Fibroblast of skin of scalp (primary cell): ENCODE measurements at places on chromosomes 1 and 21.
A peak's percentile ranks its signal among the peaks of the same experiment; 100 is the strongest.

- peak; percentile 18 for DNase-seq
These were observed 40.2 kb downstream of the GFI1 start for GRCh38 chr1:92446546-92446945.

DNA sequence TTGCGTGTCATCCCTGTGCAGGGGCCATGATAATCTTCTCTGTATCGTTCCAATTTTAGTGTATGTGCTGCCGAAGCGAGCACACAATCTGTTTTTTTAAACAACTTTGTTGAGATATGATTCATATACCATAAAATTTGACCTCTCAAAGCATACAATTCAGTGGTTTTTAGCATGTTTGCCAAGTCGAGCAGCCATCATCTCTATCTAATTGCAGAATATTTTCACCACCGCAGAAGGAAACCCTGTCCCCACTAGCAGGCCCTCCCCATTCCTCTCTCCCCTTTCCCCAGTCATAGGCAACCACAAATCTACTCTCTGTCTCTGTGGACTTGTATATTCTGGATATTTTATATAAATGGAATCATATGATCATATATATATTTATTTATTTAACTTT, 78.7 kb upstream of the TINAGL1 start:
- DNase-seq = peak; percentile 85

- DNase-seq = no peak
These were observed at the start of gene CD53 for GRCh38 chr1:110872745-110873720. Gene CD53, plus strand, starts transcription at chr1:110873148. Its CDS starts 18,261 bp downstream, at chr1:110891409.

DNA sequence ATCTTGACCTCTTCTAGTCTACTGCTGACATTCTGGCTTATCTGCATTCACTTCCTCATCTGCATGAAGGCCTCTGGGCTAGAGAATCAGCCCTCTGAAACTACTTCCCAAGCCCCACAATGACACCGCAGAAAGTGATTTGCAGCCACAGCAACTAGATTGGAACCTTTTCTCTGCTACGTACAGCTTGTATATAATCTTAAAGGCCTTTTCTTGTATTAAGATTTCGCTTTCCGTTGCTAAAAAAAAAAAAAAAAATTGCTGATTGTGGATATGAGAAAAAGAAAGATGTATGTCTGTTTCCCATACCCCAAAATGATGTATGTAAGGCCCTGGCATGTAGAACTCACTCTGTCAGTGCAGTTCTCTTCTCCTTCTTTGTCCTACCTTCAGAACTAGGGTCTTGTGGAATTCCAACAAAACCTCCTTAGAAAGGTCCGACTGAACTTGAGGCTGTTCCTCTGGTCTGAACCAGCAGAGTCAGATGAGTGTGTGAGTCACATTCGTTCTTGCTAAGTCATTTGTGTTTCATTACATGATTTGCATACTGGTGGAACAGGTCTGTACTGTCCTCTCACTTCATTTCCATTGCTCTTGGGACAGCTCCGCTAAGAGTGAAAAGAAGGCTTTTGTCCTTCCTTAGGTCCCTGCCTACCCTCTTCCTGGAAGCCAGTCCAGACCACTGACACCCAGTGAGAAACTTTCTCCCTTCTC, 62.7 kb downstream of the PLPP3 start:
- DNase-seq = peak; percentile 24

DNA sequence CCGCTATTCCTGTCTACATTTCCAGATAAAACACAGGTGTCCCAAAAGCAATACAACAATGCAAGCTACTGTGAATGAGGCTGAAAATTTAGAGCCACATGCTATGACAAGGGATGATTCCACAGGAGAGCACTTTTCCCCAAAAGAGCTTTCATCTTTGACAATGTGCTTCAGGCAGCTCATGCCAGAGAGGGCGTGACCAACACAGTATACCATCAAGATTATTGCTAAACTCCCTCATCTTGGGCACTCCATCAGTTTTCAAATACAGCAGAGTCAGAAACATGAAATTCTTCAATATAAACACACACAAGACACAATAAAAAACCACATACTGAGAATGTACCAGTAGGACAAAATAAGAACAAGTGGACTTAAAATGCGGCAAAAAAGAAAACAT, 6.7 kb downstream of the GON4L start:
- DNase-seq = no peak

DNA sequence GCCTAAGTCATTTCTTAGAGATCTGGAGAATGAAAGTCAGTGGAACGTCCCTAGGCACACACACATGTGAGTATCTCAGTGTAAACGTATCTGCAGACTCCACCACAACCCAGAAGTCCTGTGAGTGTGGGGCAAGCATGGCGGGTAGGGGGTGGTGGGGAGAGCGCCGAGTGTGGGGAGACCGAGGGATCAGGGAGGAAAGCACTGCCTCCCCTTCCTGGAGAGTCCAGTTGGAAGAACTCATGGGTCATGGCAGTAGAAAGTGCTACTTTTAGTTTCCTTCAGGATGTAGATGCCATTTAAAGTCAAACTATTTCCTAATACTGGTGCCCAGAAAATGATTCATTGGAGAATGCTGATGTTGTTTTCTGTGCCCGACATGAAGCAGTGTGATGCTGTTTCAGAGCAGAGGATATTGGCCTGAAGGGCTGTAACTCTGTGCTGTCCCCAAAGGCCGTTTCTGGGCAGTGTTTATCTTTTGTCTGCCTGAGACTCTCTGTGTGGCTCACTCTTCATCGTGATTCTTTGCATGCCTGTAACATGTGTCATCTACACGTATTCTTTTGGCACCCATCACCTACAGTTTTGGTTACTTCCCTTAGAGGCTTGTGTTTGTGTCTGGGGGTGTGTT, 45.7 kb upstream of the TSPAN2 start:
- DNase-seq = peak; percentile 96

DNA sequence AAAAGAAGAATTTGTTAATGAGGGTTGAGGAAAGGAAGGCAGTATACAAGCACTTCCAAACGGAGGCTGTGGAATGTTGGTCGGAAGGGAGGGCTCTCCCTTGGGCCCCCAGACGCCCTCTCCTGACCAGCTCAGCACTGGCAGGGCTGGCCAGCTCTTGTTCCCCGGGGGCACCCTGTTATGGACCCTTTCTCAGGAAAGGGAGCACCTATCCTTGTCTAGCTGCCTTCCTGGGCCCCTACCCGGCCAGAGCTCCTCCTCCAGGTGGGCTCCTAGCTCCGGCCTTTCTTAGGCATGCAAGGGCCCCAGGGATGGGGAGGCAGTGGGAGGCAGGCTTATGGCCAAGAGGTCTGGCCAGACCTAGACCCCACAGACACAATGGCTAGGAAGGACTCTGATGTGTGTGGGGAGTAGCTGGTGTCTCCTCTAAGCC, 926 bp downstream of the BLACAT1 start:
- no peak for DNase-seq

DNA sequence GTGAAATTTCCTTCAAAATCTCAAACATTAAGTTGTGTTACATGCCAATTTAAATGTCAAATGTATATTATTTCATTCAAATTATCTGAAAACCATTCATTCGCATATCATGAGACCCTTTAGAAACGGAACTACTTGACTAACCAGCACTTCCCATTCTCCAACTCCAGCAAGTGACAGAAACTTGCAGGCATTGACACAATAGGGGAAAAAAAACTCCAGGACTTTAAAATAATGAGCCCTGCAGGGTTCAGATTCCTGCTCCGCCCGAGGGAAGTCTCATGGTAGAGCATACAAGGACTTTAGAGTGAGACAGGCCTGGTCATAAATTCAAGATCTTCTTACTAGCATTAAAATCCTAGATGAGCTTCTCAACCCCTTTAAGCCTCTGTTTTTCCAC, 138.9 kb downstream of the NR5A2 start:
- DNase-seq = no peak

GRCh38 chr1:179300112-179300511, 6.5 kb downstream of the SOAT1 start:
- no peak for DNase-seq

GRCh38 chr1:179127163-179127895, 45.5 kb downstream of the TOR3A start:
- DNase-seq = peak; percentile 66

DNA sequence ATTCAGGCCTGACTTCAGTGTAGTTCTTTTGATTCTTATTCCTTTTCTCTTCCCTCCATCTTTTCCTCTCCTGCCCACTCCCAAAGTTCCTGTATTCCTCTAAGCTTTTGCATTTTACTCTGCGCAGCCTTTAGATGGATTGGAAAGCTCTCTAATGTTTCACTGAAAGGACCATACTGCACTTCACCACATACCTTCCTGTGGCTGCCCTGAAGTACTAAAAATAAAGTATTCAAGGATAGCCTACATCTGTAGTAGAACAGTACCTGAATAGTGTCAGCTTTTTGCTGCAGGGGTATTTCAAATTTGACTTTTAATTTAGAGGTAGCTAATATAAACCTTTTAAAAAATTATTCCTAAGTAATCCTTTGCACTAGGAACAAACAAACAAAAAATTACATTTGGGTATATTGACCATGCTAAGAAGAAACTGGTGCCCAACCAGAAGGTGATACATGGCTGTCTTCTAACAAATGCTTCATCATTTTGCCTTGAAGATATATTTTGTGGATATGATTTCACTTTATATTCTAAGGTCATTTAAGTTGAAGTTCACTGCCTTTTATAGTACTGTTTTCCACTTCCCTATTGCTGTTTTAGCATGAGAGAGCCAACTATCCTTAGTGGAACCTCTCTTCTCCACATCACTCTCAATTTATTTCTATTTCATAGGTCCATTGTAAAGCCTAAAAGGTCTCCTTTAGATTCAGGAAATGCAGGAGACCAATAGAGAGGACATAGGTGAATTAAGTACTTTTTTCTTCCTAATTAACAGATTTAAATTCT, 22.8 kb downstream of the FAM20B start:
- DNase-seq = no peak

GRCh38 chr1:65393347-65393746, 27.1 kb upstream of the LEPR start:
- DNase-seq = peak; percentile 47
